M059J (cell line): ENCODE measurements at places on chromosomes 1 and 21. TPM values are rescaled to one million over a fixed set of nuclear protein-coding genes. Genes with fewer than 3 reads are reported as not detected.
A peak's percentile ranks its signal among the peaks of the same experiment; 100 is the strongest.

- peak; percentile 85 for DNase-seq
Measured at GRCh38 chr1:11681071-11681771, at the start of gene MAD2L2. MAD2L2 (minus strand) TSS chr1:11681148; CDS start chr1:11680601, 547 bp downstream.

GRCh38 chr1:221783437-221783836 lies 41.5 kb upstream of the DUSP10 start:
- DNase-seq, result no peak

DNA sequence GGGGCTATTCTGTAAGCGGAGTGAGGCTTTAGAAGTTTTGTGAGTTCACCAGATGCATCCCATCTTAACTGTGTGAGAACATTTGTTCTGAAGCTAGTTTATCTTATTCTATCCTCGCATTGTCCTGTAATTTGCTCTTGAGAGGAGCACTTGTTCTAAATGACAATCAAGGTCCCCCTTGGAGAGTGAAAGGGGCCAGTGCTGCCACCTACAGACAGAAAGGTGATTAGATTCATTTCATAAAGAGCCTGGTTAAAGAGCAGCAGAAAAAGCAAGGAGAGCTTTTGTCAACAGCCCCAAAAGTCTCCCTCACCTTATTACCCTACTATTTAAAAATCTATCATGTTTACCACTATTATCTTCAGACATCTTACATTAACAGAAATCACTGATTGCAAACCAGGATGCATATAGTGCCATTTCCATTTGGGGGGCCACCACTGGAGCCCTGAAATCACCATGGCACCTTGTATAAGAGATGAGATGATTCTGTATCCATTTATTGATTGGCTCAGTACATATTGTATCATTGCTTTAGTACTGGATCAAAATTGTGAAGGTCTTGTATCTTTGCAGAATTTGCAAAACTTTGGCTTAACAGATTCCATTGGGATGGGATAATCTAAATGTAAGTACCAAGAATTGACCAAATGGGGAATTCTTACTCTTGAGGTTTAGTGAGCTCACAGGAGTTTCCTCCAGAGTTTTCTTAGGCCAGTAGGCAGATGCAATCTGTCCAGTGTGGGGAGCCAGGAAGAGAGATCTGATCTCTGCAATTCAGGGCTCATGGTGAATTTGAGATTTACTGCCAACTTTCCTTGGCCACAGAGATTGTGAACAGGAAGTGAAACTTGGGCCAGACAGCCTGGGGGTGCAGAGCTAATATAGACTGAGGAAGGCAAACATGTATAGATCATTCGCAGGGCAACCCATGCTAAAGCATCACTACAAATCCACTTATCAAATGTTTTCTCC lies 64.3 kb upstream of the TRABD2B start:
- peak; percentile 32 for DNase-seq

DNA sequence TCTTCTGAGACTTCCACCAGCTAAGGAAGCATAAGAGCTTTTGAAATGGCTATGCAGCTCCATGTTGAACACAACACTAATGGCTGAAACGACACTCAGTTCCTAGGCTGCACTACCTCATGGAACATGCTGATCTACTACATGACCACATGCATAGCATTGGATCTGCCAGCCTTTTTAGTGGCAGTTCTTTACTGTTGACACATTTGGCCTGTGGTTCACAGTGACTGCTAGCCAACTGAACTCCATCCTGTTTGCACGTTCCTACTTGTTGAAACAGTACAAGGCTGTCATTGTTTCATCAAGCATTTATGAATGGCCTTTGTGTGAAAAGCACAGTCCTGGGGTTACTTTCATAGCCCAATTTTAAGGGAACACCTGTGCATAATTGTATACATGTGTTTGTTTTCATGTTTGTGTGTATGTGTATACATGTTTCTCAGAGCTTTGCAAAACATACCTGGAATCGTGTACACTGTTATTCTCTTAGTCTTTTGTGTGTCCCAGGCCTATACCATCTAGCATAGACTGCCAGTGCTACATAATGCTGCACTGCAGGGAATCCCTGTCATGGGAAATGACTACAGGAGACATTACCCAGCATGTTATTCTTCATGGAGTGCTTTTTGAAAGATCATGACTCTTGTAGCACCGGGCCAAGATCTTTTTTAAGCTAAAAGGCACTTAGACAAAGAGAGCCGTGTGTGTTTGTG lies 179.6 kb upstream of the ESRRG start:
- DNase-seq, result peak; percentile 49

DNA sequence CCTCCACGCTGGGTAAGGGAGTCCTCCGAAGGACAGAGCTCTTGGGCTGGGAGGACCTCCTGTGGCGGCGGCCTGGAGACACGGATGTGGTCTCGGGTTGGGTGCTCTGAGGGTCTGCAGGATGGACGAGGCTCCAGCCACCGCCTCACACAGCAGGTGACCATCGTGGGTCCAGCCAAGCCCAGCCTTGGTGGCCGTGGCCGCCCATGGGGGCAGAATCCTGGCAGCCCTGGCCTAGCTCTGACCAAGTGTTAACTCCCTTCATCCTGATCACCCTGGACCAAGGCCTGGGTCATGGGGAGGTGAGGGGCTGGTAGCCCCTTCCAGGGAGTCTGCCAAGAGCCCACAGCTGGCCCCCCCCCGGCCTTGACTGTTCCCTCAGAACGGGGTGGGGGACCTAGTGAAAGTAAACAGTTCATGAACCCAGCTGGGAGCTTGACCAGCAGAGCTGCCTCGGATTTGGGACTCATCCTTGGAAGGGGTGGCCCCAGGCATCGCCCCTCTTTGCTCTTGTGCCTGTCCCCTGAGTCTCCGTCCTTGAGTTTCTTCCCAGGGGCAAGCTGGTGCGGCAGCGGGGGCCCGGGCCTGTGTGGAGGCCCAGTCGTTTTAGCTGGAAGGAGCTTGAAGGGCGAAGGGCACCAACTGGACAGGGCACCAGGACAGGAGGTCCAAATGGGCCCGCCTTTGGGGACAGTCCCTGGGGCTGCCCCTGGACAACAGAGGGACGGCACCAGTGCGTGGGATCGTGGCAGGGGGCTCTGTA lies 17.8 kb downstream of the ARHGEF16 start:
- DNase-seq, result no peak

DNA sequence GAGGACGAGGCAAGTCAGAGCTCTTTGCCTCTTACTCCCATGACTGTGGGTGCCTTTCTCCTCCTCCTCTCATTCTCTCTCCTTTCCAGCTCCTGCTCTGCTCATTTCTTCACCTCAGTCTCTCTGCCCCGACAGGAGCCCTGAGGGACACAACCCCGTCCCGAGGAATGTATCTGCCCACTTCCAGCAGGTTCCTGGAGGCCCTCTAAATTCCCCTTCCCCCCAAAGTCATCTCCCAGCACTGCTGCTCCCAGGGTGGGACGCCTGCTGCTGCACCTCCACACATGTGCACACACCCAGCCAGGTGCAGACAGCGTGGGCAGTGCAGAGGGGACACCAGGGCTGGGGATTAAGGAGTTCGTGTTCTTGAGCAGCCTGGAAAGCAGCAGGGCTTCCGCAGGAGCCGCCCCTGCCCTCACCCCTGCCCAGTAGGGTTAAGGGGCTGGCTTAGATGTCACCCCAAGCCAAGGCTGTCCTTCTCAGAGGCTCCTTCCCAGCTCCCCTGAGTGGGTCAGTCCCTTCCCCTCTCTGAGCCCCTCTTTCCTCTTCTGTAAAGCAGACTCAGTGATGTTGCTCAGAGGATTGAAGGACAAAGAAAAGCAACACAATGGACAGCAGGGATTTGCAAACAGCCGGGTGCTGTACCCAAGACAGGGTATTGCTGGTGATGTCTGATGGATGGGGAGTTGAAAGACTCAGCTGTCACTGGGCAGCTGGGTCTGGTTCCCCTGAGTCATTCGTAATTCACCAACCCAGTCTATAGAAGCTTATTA lies 346.0 kb downstream of the MATN1 start:
- DNase-seq, result peak; percentile 37

DNA sequence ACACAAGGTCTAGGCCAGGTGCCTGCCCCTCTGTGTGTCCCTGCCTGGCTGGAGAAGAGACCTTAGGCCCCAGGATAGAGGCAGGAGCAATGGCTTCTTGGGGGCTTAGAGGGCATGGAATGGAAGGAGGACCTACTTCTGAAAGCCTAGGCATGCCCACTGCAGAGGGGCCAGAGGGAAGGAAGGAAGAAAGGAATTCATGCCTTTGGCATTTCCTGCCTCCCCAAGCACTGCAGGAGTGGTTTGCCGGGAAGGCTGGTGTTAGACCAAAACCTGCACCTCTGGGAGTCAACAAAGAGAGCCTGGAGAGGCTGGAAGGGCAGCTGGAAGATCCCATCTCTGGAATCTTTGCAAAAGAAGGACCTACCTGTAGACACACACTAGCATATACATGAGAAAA lies 50.7 kb upstream of the KCNE2 start:
- DNase-seq, result peak; percentile 60

GRCh38 chr21:31135531-31136184 lies 97.4 kb upstream of the KRTAP19-8 start:
- no peak for DNase-seq

GRCh38 chr1:180614730-180615129 lies 17.1 kb upstream of the XPR1 start:
- DNase-seq, result no peak

GRCh38 chr1:8517661-8518489 lies 200.0 kb downstream of the SLC45A1 start:
- DNase-seq, result peak; percentile 61

- peak; percentile 67 for DNase-seq
Measured at GRCh38 chr1:34406377-34406776, 229.7 kb downstream of the C1orf94 start.

GRCh38 chr1:113786069-113786468 lies 26.2 kb downstream of the RSBN1 start:
- peak; percentile 39 for DNase-seq

GRCh38 chr1:97634758-97635157 lies 286.1 kb downstream of the DPYD start:
- DNase-seq, result no peak

GRCh38 chr1:1124786-1125642 lies 9.1 kb upstream of the C1orf159 start:
- no peak for DNase-seq

Gene UTS2
- 0.05 TPM in 1 of 2 replicates, not detected in the other for total RNA-seq

Gene KRTAP21-2
- not detected in 2 replicates for total RNA-seq

Gene CR2
- not detected in 2 replicates for total RNA-seq

Gene LEFTY1
- 0.10 TPM in 1 of 2 replicates, not detected in the other for total RNA-seq

Gene NEGR1
- total RNA-seq, result 1.1 and 1.3 TPM in 2 replicates

Gene PYGO2
- 27.5 and 41.7 TPM in 2 replicates for total RNA-seq

Gene NPR1
- not detected in 2 replicates for total RNA-seq
